MM.1S (cell line): ENCODE measurements at places on chromosomes 3 and 15.
A peak's percentile ranks its signal among the peaks of the same experiment; 100 is the strongest.

GRCh38 chr3:167969548-167969947 lies 126.2 kb downstream of the GOLIM4 start:
- no peak for DNase-seq

GRCh38 chr3:142609136-142609535 lies 12.9 kb downstream of the PLS1 start:
- no peak for DNase-seq

- no peak for DNase-seq
Observed at GRCh38 chr3:73273341-73273740, 211.9 kb downstream of the EBLN2 start.

DNA sequence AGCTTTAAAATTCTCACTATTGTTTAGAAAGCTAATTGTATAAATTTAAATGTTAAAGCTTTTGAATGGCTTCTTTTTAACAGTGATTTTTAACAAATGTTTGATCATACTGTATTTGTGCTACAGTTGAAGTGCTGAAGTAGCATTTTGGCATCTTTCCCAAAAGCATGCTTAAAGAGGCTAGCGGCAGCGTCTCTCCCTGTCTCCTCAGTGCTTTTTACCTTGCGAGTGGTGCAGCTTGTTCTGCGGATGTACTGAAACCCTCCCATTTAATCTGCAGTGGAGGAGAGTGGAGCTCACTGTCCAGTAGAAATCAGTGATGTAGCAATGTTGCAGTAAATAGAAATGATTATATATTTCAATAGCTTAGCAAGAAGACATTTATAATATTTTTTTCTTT lies 43.7 kb downstream of the LRRC49 start:
- no peak for DNase-seq

DNA sequence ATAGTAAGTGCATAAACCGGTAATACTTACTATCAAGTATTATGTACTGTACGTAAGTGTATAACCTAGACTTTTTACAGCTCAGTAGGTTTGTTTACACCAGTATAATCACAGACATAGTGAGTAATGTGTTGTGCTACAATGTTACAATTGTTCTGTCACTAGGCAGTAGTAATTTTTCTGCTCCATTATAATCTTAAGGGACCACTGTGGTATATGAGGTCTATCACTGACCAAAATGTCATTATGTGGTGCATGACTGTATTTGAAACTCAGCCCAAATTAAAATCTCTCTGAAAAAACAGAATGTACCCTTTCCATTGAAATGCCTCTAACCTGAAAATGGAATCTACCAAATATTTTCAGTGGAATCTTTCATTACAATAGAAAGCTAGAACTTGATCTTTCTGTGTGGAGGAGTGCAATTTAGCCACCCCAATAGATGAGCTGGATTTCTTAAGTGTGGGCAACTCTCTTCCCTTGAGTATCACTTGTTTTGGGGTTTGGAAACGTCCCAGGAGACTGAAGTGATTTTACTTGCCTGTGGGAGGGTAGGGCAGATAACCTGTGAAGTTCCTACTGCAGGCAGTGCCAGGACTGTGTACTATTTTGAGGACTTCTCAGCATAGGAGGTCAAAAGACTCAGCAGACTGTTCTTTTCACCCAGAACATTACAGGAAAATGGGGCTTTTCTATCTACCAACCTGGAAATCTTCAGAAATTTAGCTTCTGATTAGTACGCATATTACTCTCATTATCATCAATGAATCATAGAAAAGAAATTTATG lies 50.9 kb downstream of the FAM98B start:
- no peak for DNase-seq

GRCh38 chr15:43215961-43216360 lies 4.9 kb downstream of the EPB42 start:
- DNase-seq: no peak

DNA sequence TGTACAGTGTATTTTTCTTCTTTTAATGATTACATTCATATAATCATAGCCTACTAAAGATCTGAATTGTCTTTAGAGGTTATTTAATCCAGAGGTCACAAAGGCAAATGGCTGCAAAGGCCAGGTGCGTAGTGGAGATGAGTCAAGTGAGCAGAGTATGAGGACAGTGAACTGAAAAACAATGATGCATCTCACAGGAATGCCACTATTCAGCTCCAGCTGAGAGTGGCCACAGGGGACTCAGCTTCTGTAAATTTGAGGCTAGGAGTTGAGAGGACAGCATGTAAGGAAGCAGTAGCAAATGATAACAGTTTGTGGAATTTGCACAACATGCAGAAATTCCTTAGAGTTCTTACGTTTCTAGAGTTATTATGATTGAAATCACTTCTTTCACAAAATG lies 50.4 kb downstream of the COL6A5 start:
- no peak for DNase-seq

DNA sequence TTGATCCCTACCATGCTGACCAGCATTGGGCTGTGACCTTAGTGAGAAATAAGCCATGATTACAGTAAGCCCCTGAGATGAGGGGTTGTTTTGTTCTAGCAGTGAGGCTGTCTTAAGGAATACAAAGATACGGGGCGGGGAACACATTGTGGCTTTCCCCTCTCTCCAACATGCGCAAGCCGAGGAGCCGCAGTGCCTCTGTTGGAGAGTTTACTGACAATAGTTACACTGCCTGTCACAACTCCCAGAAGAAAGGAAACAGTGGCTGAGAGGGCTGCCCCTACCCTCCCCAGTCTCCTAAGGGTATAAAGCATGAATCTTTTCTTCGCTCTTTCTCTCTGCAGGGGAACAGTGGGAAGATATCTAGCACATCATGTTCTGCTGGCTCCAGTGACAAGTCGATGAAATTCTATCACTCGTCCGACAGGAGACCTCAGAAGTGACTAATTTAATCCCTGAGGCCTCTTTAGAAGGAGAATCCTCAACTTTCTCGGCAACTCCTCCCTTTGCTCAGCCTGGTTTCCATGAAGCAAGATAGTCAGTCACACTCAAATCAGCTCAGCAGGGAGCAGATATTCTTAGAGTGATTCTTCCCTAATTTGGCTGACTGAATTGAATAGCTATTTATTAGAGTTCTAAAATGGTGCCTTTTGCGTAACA lies 409.0 kb upstream of the PROK2 start:
- DNase-seq: no peak

DNA sequence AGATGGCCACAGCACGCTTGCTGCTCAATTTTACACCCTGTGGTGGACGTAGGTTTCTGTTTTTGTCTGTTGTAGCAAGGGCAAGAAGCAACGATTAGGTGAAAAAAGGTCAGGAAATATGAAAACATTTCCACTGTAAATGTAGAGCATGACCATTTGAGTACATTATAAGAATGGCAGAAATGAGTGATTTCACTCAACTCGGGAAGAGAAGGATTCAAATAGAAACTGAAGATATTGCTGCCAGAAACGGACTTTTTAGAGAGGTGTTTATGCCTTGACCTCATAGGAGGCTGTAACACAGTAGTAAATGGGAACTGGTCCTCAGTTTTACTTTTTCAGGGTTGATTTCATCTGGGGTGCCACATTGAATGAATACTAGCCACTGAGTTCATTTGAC lies 33.1 kb upstream of the GASK1A start:
- DNase-seq: no peak

DNA sequence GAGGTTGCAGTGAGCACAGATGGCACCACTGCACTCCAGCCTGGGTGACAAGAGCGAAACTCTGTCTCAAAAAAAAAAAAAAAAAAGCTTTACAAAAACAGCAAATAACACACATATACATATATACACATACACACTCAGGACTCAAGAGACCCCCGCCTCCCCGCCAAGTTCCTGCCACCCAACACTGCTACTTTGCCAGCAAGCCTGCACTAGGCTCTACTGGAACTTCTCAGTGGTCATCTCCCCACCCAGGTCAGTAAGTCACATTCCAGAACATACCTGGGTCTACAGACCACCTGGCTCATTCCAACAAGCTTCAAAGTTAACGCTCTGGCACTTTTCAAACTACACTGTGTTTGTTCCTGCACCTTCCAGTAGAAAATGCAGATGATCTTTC lies 62.3 kb downstream of the SENP2 start:
- no peak for DNase-seq

- DNase-seq: peak; percentile 67
Observed at GRCh38 chr3:52144034-52144795, 10.0 kb downstream of the POC1A start.

- no peak for DNase-seq
Observed at GRCh38 chr15:32872621-32873283, 154.9 kb downstream of the GREM1 start.
